ENCODE measurements at places on chromosomes 3 and 15. TPM values are rescaled to one million over a fixed set of nuclear protein-coding genes. Genes with fewer than 3 reads are reported as not detected.

GRCh38 chr3:69032142-69032541, 18.7 kb upstream of the EOGT start:
- H3K27me3 ChIP-seq: no peaks in the 10 kb centered on the region

GRCh38 chr3:185145511-185145910, 7.3 kb downstream of the C3orf70 start:
- H3K27me3 ChIP-seq: peaks cover 89% of the 10 kb centered on the region
- DNase-seq: no peak
- H3K4me3 ChIP-seq: no peak overlapping the region
- no peak overlapping the region for H3K27ac ChIP-seq
- H3K4me1 ChIP-seq: no peaks in the 10 kb centered on the region

DNA sequence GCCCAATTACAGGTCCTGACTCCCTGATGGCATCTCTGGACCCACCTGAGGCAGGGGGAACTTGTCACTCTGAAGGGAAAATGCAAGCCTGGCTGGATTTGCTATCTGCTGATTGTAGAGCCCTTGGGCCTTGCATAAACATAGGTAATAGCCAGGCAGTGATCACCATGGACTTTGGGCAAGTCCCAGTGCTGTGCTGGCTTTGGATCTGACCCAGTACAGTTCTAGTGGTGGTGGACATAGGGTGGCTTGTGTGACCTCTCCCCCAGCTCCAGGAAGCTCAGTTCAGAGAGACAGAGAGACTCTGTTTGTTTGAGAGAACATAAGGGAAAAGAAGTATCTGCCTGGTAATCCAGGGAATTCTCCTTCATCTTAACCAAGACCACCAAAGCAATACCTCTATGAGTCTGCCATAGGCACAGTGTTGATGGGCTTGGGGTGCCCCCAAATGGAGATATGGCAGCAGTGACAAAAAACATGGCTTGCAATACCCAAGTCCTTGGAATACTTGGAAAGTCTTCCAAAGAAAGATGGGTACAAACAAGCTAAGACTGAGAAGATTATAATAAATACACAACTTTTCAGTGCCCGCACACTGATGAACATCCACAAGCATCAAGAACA, 348.5 kb downstream of the PYDC2 start:
- H3K4me1 ChIP-seq: no peaks in the 10 kb centered on the region
- no peak overlapping the region for H3K4me3 ChIP-seq
- H3K27ac ChIP-seq: no peak overlapping the region
- H3K36me3 ChIP-seq: no peaks in the 10 kb centered on the region

GRCh38 chr3:151371526-151371925, 13.0 kb downstream of the P2RY12 start:
- H3K36me3 ChIP-seq: no peaks in the 10 kb centered on the region
- DNase-seq: no peak
- no peak overlapping the region for H3K27ac ChIP-seq
- H3K4me1 ChIP-seq: peaks cover 12% of the 10 kb centered on the region

DNA sequence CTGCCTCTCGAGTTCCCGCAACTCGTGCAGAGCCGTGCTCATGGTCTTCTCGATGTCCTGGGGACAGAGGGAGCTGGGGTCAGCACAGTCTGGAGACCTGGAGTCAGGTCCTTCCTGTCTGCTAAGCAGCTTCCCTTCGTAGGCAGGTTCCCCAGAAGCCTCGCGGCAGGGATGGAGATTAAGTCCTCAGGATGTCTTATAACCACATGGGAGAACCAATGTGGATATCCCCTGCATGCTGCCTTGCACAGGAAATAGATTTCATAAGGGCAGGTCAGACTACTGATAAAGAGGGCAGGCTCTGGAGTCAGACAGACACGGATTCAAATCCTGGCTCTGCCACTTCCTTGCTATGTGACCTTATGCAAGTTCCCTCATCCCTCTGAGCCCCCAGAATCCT, 22.6 kb upstream of the RAD18 start:
- H3K4me3 ChIP-seq: no peak overlapping the region
- H3K36me3 ChIP-seq: no peaks in the 10 kb centered on the region
- H3K27me3 ChIP-seq: no peaks in the 10 kb centered on the region
- H3K27ac ChIP-seq: no peak overlapping the region

GRCh38 chr3:31701286-31701685, 168.6 kb downstream of the STT3B start:
- no peak overlapping the region for H3K4me3 ChIP-seq
- no peak for DNase-seq
- no peak overlapping the region for H3K27ac ChIP-seq
- H3K36me3 ChIP-seq: peaks cover 18% of the 10 kb centered on the region

DNA sequence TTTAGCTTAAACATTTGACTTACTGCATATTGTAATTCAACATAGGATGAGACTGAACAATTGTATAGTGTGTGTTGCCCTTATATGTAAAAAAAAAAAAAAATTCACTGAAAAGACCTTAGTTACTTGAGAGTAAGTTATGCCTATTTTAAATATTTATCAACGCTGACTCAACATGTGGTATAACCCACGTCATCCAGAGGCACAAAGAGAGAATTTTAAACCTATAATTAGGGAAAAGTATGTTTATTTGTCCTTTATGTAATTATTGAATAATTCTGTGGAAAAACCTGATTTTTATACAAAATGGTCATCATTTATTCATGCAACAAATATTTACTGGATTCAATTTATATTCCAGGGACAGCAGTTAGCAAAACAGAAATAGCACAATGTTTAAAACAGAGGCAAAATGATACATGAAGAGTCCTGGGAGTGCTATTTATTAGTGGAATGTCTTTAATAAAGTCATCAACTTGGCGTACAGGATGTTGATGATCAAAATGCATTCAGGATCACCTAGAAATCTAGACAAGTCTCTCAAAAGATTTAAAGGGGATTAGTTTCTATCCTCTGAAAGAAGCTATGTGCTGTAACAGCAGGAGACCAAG, 223.7 kb downstream of the PCCB start:
- H3K4me3 ChIP-seq: no peak overlapping the region
- H3K27me3 ChIP-seq: no peaks in the 10 kb centered on the region
- peaks cover 25% of the 10 kb centered on the region for H3K4me1 ChIP-seq
- peak; percentile 68 for DNase-seq
- peak overlapping the region; percentile 87 for H3K27ac ChIP-seq

GRCh38 chr3:140206196-140207040, 271.4 kb downstream of the CLSTN2 start:
- no peak overlapping the region for H3K27ac ChIP-seq
- H3K4me1 ChIP-seq: no peaks in the 10 kb centered on the region
- no peaks in the 10 kb centered on the region for H3K36me3 ChIP-seq
- H3K27me3 ChIP-seq: no peaks in the 10 kb centered on the region
- DNase-seq: peak; percentile 3
- no peak overlapping the region for H3K4me3 ChIP-seq

GRCh38 chr3:82054849-82055248, 293.4 kb upstream of the GBE1 start:
- no peak overlapping the region for H3K4me3 ChIP-seq
- H3K4me1 ChIP-seq: peaks cover 29% of the 10 kb centered on the region
- H3K36me3 ChIP-seq: no peaks in the 10 kb centered on the region
- no peaks in the 10 kb centered on the region for H3K27me3 ChIP-seq
- no peak for DNase-seq

Gene LRRC31
- total RNA-seq: 0.04 TPM

Measured in PC-3 (cell line).